ENCODE measurements at places on chromosomes 12 and 14.

DNA sequence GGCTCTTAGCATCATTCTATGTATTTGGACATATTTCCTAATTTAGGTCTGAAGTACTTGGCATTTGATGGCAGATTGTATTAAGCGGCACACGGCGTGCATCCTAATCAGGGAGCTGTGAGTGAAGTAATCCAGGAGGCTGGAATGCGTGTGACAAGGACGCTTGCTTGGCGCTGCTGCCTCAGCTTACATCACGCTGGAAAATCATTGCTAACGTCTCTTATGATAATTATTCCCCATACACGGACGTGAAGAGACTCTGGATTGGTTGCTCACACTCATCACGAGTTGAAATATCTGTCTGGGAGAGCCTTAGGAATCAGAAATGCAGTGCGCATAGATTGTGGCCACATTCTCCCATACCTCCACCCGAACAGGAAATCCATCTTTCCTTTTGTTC, 85.3 kb downstream of the FBXW8 start:
- DNase-seq: no peak

- DNase-seq: no peak
Observed at GRCh38 chr12:108400900-108401480, 61.9 kb upstream of the CMKLR1 start.

- peak; percentile 83 for DNase-seq
Observed at GRCh38 chr12:45729233-45730083, at the start of gene ARID2. TSS of gene ARID2 (plus strand) at chr12:45729706. CDS start at chr12:45729837, 131 bp downstream.

GRCh38 chr12:114666746-114667668, 17.0 kb downstream of the TBX3 start:
- no peak for DNase-seq

DNA sequence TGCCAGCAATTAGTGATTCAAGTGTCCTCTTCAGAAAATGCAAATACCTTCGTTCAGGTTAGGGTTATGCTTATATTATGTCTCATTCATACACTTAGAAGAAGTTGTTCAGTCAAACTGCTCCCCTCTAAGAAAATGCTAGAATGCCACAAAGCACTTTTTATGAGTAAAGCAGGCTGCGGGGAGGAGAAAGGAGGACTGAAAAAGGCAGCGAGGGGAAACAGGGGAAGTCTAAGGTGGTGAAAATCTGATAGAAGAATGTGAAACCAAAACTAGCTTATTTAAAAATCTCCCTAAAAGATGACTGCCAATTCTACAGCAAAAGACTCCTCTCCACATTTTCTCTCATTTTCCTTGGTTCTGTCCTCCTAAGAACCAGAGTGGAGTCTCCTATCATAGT, 70.1 kb downstream of the PRKD1 start:
- no peak for DNase-seq

GRCh38 chr12:30977124-30977523, 50.6 kb downstream of the TSPAN11 start:
- DNase-seq: no peak

- DNase-seq: peak; percentile 5
Observed at GRCh38 chr14:78519863-78520262, 349.7 kb downstream of the NRXN3 start.

DNA sequence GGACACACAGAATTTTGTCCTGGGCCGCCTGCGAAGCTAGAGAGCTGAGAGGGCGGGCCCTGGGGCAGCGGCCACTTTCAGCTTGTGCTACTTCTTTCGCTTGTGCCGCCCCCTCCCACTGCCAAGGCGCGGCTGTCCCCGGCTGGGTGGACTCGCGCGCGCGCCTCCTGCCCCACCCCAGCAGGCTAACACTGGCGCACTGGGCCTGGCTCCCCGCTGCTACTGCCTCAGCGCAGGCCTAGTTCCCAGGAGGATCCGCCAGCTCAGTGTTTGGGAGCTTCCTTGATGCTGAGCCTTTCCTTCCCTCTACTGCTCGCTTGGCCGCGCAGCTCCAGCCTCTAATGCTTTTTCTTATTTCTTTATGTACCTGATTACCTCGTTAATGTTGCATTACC, 27.4 kb upstream of the METAP2 start:
- no peak for DNase-seq

- no peak for DNase-seq
Observed at GRCh38 chr14:24060984-24061913, 9.4 kb downstream of the CARMIL3 start.
